Activated CD8-positive, alpha-beta memory T cell treated with anti-CD3 and anti-CD28 coated beads, Interleukin-2, amount 10 ng/mL, durations not matched to agents 7 days and 5 days (primary cell): ENCODE measurements at places on chromosomes 4 and X.

DNA sequence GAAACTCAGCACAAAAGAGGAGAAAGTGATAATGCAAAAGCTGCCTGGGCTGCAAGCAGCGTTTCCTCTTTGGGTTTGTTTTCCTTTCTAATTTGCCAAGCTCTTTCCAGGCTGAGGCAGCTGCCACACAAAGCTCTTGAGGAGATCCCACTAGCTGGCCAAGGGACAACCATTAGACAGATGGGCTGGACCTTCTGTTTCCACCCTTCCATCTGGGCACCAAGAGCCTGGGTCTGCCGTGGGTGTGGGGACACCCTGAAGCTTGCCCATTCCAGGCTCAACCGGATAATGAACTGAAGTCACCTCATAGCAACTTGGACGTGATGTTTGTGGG is 194.6 kb upstream of the C1QTNF7 start:
- no peak for DNase-seq

- DNase-seq = no peak
Observed at GRCh38 chr4:48781968-48782367, 1.9 kb upstream of the FRYL start.

DNA sequence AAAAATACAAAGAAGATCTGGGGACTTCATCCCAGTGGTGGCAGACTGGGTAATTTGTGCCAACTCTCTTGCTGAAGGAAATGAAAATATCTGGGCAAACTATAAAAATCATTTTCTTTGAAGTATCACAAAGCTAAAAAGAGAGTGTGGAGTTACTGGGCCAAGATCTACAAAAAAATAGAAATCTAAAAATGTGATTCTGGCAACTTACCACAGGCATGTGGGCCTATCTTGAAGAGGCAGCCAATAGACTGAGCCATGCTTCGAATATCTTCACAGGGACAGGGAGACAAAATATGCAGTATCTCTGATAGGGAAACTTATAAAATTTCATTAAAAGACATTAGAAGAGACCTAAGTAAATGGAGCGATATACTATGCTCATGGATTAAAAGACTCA is 168.8 kb downstream of the RCHY1 start:
- no peak for DNase-seq

DNA sequence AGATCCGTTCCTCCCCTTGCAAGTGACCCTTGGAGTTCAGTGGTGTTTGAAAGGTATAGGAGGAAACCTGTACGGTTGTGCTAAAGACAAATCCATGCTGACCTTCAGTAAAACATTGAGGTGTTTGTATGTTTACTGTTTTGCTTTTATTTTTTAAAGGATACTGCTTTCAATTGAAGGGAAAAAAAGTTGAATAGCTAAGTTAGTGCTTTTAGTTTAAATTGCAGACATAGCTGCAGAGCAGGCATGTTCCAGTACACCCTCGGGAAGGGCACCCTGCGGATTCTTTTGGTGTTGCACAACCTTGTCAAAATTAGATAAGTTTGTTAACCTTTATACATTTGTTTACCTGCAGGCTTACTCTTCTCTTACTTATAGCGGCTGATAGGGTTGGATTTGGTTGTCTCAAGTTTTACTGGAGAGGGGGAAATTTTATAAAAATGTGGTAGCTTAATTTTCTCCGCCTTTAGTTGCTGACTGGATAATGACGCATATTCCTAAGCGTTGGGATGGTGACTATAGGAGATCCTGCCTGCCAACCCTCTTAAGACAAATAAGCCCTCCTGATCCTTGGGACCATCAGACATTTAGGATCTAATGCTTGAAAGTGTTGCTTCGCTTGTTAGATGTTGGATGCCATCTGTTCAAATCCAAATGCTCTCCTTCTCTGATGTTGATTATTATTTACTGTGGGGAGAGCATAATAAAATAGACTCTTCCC is 2.0 kb downstream of the RAPGEF2 start:
- no peak for DNase-seq

GRCh38 chr4:159101988-159102621 is 774 bp upstream of the RAPGEF2 start:
- no peak for DNase-seq

GRCh38 chr4:27042411-27042810 is 181.8 kb downstream of the STIM2 start:
- no peak for DNase-seq

DNA sequence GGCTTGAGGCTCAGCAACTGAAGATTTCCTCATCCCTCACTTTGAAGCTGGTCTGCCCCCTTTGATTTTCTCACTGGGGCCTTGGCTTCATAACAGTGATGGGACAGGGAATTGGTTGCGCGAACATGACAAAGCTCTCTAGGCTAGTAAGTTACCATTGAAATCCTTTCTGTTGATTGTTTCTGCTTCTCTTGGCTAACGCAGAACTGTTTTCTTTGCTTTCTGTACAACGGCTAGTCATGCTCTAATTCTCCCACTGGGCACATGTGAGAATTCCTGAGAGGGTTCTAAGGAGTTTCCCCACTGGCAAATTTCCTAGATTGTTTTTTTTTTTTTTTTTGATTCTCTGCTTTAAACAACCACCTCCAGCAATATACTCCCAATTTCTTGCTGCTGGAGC is 738.6 kb downstream of the PCDH7 start:
- no peak for DNase-seq

GRCh38 chr4:112321776-112322684 is 24.9 kb downstream of the ALPK1 start:
- peak; percentile 84 for DNase-seq

- DNase-seq = no peak
Observed at GRCh38 chrX:153602601-153603000, 3.7 kb upstream of the CCNQ start.

GRCh38 chrX:30270639-30271038 is 23.7 kb downstream of the MAGEB1 start:
- DNase-seq = no peak

GRCh38 chr4:32427566-32427965 is 1707.4 kb downstream of the PCDH7 start:
- DNase-seq = no peak

DNA sequence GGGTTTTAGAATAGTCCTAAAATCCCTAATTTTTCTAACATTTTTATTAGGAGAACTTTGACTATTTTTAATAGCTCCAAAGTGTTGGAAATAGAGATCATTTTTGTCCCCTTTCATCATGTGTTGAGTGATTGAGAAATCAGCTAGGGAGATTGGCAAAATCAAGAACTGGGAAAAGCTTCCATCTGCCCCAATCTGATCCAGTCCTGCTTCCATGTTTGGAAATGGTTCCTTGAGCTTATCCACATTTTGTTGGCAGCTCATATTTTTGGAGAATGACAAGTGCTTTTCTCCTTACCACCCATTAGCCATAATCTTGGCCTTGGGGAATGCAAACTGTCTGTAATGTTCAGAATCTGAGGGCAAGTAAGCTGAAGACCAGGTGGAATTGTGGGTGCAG is 73.9 kb downstream of the SYNPO2 start:
- DNase-seq = no peak

DNA sequence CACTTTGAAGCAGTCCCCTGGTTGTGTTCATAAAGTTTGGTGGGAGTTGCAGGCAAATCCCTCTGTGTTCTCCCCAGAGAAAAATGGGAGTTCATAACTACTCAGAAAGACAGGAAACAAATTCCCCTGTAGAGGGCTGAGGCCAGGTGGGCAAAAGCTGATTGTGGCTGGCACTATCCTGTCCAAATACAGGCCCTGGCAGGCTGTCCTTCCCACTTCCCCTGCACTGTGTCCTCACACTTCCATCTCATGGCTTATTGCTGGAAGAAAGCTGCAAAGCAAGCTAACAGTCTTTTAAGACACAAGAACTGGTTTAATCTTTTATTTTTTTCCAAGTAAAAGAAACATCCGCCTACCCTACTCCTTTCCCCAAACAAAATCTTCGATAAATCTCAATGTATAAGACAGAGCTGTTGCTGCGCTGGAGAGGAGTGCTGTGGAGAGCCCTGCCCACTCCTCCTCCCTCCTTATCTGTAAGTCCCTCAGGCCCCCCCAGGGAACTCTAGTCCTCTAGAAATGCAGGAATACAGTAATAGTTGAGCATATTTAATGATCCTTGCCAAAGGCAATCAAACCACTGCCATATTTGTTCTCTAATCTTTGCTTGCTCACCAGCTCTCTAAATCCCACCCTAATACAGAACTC is 14.0 kb downstream of the TAPT1 start:
- no peak for DNase-seq

DNA sequence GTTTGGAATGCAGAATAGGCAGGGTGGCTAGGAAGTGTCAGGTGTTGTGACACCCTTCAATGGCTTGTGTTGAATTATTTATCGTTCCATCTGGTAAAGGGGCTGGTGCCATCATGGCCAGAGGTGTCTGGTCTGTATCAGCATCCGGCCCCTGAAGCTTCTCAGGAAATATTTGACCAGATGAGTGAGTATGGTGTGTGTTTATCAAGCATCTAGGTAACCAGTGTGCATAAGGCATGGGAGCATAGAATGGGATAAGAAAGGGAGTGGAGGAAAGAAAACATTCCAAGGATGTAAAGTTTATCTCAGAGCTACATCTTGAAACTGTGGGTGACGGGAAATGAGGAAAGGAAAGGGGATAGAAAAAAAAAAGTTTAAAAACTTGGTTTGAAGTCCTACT is 109.4 kb downstream of the KLHL4 start:
- no peak for DNase-seq

DNA sequence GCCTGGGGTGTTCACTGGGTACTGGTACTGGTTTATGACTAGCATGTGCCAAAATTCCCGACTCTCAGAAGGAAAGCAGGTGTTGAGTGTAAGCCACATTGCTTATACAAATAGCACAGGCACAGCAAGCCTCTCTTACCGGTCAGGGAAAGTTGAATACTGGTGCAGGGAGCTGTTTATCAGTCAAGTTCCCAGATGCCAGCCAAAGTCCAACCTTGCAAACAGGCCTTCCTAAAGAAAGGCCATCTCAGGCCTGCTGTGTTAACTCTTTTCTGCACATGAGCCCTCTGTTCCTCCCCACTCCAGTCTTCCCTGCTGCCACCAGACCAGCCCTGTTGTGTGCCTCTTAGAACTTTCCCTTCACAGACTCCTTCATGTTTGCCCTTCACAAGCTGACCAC is 34.2 kb downstream of the PKD2 start:
- DNase-seq = no peak
